NCI-H2081 (cell line): ENCODE measurements at places on chromosomes 6 and 20.

DNA sequence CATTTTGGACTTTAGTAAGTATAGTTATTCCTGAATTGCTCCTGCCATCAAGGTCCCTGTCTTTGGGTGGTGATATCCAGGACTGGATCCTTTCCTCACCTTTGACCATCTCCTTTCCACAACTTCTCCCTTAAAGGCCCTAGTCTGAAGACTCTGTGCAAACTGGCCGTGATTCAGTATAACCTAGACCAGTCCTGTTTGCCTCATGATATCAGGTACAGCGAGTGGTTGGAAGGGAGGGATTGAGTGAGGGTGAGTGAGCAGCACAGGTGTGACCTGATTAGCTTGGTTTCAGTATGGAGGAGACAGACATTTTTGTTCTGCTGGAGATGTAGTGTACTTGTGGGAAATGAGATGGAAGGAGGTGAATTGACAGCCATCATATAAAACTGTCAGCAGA, 2.3 kb upstream of the RRP36 start:
- no peak for DNase-seq

DNA sequence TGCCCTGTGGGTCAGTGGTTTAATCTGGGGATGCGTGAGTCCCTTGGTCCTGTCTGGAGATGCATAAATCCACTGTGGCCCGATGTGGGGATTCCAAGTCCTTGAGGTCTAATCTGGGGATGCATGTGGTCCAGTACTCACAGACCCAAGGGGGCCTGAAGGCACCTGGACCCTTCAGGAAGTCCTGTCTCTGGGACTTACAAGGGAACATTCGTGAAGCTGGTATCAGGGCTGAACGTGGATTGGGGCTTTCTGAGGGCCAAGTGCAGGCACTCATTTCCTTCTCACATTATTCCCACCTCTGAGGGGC, 25.2 kb upstream of the GTSF1L start:
- no peak for DNase-seq

DNA sequence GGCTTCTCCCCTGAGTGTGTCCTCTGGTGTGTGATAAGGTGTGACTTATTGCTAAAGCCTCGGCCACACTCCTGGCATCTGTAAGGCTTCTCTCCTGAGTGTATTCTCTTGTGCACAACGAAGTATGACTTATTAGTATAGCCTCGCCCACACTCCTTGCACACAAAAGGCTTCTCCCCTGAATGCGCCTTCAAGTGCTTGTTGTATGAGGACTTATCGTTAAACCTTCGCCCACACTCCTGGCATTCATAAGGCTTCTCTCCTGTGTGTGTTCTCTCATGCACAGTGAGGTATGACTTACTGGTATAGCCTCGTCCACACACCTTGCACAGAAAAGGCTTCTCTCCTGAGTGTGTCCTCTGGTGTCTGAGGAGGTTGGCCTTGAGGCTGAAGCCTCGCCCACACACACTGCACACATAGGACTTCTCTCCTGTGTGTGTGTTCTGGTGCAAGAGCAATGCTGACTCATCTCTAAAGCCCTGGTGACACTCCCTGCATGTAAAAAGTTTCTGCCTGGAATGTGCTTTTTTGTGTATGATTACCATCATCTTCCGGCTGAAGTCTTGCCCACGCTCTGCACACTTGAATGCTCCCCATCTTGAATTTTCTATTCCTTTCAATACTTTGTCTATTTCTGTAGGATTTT, 20.4 kb downstream of the ZNF337 start:
- no peak for DNase-seq

GRCh38 chr6:85798931-85799652, 156.4 kb upstream of the SYNCRIP start:
- no peak for DNase-seq
